ENCODE measurements at places on chromosomes 1 and 21.

GRCh38 chr1:1752190-1752589 is 26.1 kb downstream of the NADK start:
- no peak for DNase-seq

DNA sequence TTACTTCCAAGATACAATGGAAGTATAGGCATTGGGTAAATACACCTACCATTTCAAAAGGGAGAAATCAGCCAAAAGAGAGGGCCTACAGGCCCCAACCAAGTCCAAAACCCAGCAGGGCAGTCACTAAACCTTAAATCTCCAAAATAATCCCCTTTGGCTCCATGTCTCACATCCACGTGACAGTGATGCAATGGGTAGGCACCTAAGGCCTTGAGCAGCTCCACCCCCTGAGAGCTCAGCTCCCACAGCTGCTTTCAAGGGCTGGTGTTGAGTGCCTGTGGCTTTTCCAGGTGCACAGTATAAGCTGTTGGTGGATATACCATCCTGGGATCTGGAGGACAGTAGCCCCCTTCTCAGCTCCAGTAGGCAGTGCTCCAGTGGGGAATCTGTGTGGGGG is 72.5 kb downstream of the UROD start:
- DNase-seq = no peak

DNA sequence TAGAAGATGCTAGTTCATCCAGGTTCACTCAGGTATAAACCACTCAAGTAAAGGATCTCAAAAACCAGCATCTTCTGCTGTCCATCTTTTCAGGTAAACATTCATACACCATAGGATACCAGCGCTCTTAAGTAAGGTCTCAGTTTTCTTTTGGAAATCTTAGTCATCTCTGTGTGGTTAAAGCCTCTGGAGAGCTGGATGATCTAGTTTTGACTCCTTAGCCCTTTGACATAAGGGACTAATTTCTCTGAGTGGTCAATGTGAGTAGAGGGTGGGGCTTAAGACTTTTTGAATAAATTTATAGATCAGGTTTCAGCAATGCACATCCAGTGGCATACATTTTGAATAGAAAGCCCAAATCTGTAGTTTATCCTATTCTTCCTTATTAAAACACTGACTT is 92.3 kb downstream of the CTH start:
- no peak for DNase-seq

DNA sequence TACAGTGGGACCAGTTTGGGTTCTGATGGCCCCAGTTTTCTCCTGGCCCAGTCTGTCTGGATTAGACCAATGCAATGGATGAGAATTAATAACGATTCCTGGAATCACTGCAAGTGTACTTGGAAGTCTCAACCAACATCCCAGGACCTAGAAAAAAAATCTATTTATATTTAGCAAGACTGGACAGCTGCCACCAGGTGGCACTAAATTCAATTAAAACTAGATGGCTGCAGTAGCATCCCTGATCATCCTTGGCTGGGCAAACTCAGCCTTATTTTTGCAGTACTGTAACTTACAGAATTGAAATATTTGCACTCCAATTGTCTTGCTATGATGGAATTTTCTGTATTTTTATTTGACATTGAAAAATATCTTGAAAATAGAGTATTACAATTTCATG is 165.7 kb downstream of the NCAM2 start:
- DNase-seq = peak; percentile 67

GRCh38 chr1:172946814-172947507 is 103.8 kb downstream of the TNFSF18 start:
- DNase-seq = peak; percentile 9

- DNase-seq = peak; percentile 70
These were observed 1.4 kb downstream of the LHX4 start for GRCh38 chr1:180231506-180231921.

GRCh38 chr1:15992582-15993500 is 11.2 kb upstream of the SRARP start:
- DNase-seq = no peak

DNA sequence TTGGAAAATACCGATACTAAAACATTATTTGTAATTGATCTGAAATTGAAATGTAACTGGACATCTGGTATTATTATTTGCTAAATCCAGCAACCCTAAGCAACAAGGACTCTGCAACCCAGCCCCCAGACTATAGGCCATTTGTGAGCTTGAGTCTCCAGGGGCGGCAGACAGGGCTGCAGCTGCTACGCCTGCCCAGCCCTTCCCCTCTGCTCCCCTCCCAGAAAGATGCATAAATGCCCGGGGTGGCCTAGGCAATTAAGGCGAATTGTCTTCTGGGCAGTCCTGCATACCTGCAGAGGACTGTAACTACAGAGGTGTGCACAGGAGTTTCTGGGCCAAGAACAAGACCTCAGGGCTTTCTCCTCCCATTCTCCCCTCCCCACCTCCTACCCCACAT is 41.2 kb upstream of the LBR start:
- DNase-seq = no peak

GRCh38 chr1:100700586-100700985 is 19.0 kb upstream of the VCAM1 start:
- DNase-seq = no peak

- no peak for DNase-seq
These were observed 418.5 kb upstream of the RUNX1 start for GRCh38 chr21:35467566-35467965.

DNA sequence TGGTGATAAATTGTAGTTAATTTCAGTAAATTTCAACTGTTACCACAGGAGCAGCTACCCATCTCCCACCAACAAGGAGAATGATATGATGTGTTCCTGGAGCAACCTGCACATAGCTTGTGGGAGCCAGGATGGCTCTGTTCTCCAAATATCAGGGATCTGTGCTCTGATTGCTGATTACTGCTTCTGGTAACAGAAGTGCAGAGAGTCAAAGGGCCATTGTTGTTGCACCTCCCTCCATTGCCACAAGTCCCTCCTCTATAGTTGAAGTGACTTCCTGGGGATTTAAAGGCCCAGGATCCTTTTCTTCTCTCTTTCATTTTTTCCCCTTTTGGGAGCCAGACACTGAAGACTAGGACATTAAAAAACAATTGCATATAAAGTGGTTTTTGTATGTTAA is 51.6 kb upstream of the HPDL start:
- no peak for DNase-seq

DNA sequence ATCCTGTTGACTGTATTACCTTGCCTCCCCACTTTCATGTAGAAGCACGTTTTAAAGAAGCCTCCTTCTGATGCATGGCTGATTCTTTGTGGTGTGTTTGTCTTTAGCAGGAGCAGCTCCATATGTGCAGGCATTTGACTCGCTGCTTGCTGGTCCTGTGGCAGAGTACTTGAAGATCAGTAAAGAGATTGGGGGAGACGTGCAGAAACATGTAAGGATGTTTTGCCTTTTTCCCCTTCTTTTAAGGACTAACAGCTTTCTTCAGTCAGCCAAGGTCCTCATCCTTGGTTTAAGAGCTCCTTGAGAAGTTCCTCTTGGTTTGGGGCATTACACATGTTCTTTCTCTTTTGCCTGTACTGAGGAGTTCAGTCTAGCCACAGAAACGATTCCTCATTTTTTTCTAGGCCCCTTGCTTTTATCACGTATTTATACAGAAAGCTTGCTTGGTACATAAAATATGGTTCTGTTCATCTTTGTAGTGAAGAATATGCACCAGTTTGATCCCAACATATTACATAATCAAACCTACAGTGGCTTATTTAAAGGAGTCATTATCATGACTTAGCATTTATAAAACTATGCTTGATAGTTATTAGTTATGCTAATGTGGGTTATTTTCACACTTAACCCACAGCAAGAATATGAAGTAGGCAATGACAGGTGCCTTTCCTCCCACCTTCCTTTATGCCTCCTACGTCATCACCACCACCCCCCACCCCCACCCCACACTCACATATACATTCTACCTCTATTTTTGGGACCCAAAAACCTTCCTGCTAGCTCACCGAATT is 19.6 kb downstream of the CAP1 start:
- DNase-seq = no peak

DNA sequence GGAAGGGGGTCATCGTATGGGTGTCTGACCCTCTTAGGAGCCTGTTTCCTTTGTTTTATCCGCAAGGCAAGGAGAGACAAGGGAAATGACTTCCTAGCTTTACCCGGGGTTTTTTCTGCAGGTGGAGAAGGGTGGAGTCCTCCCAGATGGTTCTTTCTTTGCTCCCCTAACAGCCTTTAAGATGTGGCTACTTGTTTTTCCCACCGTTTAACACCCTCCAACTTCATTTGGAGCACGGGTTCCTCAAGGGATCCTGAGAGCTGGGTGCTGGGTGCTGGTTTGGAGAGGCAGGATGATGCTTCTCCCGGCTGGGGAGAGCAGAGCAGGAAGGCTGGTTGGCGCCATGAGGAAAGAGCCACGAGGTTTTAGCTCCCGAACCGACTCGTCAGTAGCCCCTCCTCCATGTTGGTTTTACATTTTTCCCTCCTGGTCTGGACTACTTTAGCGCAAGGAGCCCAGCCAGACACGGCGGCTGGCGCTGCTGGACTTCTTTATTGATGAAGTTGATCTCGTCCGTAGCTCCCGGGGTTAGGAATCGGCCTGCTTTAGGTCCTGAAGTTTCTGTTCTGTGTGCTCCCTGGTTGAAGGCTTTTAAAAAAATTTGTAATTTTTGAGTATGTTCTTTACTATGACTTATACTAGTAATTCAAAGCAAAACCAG is 1.4 kb downstream of the UCK2 start:
- DNase-seq = peak; percentile 77

- DNase-seq = no peak
These were observed 92.2 kb upstream of the ZBTB40 start for GRCh38 chr1:22359427-22359826.

DNA sequence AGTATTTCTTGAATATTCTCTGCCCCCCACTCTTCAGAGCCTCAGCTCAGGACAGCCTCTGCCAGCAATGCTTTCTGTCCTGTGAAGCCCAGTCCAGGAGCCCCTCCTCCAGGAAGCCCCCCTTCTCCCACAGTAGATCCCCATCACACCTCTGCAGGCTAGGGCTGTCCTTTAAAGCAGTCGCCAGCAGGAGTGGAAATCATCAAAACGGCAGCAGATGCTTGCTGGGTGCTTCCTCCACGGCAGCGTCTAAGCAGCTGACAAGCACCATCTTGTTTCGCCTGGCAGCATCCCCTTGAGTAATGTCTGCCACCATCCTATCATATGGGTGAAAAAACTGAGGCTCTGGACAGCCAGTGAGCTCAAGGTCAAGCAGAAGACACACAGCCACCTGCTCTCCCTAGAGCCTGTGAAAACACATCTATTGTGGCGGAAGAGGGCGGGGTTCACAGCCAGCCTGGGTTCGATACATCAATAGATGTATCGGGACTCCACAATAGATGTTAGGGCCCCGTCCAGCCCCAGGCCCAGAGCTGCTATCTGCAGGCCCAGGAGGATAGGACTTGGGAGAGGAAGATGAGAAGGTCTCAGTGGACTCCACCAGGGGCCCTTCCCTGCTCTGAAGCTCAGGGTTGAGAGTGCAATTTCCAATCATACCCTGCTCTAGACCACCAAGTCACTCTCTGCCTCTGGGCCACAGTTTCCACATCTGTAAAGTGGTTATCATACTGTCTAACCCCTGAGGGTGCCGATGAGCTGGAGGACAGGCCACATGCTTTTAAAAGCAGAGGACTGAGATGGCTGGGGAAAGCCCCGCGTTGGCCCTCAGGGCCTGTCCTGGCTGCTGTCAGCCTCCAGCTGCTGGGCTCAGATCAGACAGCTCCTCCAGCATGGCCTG is 17.5 kb downstream of the RUNX3 start:
- DNase-seq = no peak

DNA sequence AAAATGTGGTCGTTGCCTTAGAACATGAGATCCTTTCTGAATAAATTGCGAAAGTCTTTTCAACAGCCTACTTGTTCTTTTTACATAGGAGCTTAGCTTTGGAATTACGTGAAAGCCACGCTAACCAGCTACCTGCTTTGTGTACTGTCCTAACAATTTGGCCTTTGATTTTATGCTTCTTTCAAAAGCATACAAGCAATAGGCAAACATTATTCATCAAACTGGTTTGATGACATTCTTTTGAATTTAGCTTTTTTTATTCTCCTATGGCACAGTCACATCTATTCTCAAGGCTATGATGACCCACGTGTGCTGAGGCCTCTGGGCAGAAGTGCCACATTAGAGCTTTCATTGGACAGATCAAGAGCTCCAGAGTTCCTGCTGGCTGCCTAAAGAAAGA is 178.0 kb upstream of the DPT start:
- no peak for DNase-seq

DNA sequence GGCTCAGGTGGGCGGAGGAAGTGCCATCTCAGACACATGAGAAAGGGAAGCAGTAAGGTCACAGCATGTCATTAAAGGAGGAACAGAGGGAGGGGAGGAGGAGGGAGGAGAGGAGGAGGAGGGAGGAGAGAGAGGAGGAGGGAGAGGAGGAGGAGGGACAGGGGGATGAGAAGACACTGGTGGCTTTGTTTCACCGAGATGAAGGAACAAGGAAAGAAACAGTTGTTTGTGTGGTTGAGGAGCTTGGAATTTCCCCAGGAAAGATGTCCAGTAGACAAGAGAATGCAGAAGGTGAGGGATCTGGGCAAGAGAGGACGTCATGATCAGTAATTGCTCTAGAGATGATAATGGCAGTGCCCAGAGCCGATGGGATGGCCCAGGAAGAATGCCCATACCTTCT is 97.7 kb downstream of the AJAP1 start:
- no peak for DNase-seq

- DNase-seq = no peak
These were observed 6.4 kb downstream of the TSTD1 start for GRCh38 chr1:161032409-161032808.

DNA sequence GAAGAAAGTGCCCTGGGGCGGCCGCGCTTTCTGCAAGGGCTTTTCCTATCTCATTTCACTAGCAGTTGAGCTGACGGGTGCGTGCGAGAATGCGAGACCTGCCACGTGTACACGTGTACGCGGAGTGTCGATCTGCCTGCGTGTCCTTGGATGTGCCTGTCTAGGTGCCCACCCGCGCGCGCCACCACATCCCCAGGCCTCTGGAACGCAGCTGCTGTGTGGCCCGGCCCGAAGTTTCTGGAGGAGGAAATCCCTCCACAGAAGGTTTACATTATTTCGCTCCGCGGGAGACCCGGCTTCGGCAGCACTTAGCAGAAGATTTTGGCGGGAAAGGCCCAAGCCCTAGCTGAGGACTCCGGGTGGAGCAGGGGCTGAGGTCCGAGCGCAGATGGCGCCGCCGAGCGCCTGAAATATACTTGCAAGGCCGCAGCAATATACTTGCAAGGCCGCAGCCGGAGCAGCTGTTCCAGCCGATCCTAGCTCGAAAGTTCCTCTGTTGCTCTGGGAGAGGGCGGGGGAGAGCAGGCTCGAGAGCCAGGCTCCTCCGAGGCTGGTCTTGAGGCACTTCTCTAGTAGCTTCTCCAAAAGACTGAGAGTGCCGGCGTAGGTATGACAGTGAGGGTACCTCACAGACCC is 3.9 kb downstream of the TBX15 start:
- DNase-seq = no peak

GRCh38 chr1:39689635-39690034 is 1.6 kb downstream of the HPCAL4 start:
- DNase-seq = no peak

- DNase-seq = no peak
These were observed 331.3 kb upstream of the SNX7 start for GRCh38 chr1:98330224-98330623.

- no peak for DNase-seq
These were observed 48.5 kb downstream of the SCCPDH start for GRCh38 chr1:246772686-246773085.

- no peak for DNase-seq
These were observed 143.3 kb downstream of the CTH start for GRCh38 chr1:70554341-70554740.

- peak; percentile 76 for DNase-seq
These were observed 262.6 kb upstream of the SGIP1 start for GRCh38 chr1:66271216-66271903.
